ENCODE measurements at places on chromosomes 7 and 10.

GRCh38 chr10:117239721-117240620 lies 943 bp upstream of the SLC18A2 start:
- peak; percentile 52 for DNase-seq

DNA sequence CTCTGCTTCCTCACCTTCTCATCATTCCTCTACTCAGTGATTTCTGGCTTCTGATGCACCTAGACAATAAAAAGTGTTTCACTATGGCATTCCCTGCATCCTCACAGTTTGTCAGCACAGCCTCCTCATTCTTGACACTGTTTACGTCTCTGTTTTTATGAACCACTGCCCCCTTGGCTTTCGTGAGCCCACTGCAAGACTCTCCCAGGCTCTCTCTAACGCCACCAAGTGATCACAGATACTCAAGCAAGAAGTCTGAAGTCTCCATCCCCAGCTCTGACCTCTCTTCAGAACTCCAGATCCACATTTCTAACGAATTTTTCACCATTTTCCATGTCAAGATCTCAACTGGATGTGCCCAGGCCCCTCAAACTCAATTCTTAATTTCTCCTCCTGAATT lies 8.9 kb downstream of the SLC16A9 start:
- DNase-seq = no peak

- DNase-seq = no peak
Observed at GRCh38 chr10:131180740-131181415, 130.6 kb downstream of the TCERG1L start.

GRCh38 chr7:20260223-20260622 lies 43.0 kb upstream of the MACC1 start:
- peak; percentile 53 for DNase-seq

DNA sequence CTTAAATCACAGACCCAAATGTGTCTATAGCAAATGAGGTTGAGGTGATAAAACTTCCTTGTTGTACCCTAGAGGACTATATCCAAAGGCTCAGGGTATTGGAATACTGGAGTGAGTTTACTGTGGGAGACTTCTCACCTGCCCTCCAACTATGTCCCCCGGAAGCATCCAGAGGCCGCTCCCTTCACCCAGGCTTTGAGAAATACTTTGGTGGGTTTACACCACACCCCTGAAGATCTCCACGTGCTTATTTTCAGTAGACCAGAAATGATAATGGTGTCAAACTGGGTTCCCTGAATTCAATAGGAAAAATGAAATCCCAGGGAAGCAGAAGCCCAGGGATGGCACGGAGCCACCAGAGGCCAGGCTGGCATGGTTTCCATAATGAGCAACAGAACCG lies 31.3 kb upstream of the NANOS1 start:
- DNase-seq = no peak

- no peak for DNase-seq
Observed at GRCh38 chr10:94357193-94357592, 5.5 kb downstream of the NOC3L start.

DNA sequence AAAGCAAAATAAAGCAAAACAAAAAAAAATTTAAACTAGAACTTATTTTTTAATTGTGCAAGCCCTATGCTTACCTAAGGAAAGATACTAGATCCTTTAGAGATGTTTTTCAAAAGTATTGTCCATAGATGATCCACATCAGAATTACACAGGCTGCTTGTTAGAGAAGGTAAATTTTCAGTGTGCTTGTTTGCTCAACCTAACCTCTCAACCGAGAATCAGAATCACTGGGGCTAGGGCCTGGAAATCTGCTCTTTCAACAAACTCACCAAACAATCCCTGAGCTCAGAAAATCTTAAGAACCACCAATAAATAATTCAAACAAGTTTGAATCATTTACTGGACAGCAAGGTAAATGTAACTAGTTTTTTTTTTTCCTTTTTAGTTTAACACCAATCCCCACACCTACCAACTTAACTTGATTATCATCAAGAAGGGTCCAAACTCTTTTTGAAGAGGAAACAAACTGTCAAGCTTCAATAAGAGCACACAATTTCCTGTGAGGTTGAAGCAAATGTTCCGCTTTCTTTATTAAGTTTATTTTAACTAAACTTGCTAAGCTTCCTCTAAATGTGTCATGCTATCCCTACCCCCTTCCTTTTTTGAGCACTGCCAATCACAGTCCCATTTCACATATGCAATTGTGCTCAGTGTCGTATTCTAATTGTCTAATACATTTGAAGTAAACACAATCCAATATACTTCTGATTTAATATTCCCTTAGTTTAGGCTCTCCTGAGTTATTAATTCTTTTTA lies 7.4 kb upstream of the TSPAN33 start:
- DNase-seq = peak; percentile 54

DNA sequence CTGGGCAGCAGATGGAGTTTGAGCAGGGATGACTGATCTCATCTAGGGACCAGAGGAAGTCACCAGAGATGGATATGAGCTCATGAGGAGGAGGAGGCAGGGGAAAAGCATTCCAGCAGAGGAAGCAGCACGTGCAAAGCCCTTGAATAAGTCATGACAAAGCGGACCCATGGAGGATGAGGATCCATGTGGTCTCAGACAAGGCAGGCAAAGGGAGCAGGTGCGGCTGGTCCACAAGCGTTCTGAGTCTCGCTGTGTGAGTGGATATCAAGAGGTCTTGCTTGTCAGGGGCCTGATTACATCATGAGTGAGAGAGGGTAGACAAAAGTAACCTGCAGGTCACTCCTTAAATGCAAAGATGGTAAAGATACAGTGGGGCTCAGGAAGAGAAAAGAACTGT lies 307.6 kb downstream of the GRID1 start:
- DNase-seq = no peak

DNA sequence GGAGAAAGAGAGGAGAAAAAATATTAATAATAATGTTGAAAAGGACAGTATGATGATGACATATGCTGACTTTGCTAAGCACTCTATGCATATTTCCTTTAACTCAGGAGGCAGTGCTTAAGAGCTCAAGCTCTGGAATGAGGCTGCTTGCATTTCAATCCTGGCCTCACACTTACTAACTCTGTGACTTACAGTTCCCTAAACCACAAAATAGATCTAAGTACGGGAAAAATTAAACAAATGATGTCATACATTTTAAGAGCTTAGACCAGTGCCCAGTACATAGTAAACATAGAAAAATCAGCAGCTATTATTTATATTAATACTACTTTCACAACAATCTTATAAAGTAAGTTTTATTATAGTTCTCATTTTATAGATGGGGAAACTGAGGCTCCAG lies 61.3 kb downstream of the GFRA1 start:
- DNase-seq = no peak

GRCh38 chr7:71753956-71754664 lies 622.2 kb downstream of the GALNT17 start:
- no peak for DNase-seq

- no peak for DNase-seq
Observed at GRCh38 chr7:4093483-4093882, 588.6 kb upstream of the FOXK1 start.
